ENCODE measurements at places on chromosomes 4 and X.

- no peak for DNase-seq
Measured at GRCh38 chrX:107272431-107272921, 66.1 kb downstream of the DNAAF6 start.

DNA sequence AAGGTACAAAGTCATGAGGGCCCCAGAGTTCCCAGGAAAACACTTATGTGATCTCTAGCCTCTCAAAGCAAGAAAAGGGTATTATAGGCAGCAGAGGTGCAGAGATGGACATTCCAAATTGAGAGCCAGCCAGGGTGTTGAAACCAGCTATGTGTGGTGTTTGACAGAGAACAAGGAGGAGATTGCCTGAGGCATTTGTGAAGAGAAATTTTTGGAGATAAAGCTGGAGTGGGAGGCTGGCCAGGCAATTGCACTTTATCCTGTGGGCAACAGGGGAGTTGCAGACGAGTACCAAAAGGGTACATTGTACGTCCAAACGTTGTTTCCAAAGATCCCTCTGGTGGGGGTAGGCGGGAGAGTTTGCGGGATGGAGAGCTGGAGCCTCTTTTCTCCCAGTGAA, 2.5 kb upstream of the GABRE start:
- DNase-seq: no peak

- no peak for DNase-seq
Measured at GRCh38 chr4:85399270-85399669, 75.7 kb upstream of the ARHGAP24 start.

- DNase-seq: no peak
Measured at GRCh38 chr4:174281901-174282300, 1.6 kb downstream of the FBXO8 start.

GRCh38 chr4:125760201-125760819, 445.6 kb downstream of the FAT4 start:
- DNase-seq: no peak

DNA sequence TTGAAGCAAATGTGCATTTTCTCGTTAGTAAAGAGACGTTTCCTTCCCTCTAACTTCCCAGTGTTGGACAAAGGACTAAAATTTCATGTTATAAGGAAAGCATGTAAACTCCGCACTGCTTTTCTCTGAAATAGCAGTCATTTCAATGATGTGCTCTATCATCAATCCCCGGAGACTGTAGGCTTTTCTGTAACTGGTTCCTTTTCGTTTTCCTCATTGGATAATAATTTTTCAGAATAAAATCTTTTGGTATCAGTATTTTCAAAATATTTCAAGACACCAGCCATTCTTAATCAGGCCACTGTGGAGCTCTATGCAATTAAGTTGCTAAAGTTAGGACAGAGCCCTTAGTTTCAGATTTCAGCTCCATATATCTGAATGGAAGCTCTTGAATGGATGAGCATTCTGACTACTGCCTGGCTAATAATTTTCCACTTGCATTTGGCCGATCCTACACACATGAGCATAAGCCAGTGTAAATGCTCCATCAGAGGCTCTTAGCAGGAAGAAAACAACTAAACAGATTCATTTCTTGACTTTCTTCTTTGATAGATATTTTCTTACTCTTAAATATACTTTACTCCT, 157.7 kb downstream of the CHIC2 start:
- no peak for DNase-seq

- DNase-seq: no peak
Measured at GRCh38 chr4:13248621-13249298, 235.4 kb downstream of the RAB28 start.

DNA sequence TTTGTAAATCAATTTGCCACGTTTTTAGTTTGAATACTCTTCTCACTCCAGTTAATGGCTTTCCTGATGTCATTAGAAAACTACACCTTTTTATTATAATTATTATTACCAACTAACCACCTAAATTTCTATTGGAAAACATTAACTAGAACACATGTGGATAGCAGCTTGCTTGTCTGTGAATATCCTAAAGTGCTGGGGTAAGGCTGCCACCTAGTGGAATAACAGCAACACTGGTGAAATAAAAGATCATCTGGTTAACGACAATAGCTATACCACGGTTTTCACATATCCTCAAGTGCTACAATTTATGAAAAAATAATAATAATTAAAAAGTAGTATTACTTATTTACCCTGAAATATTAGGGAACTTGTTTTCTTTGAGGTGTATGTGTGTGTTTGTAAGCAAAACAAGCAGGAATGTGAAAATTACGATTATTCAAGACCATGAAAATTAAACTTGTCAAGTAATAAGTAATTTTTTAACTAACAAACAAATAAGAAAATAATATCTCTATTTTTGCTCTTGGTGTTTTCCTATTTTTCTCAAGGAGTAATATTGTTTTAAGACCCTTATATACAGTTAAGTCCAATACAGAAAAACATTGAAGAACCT, 130.1 kb upstream of the TECRL start:
- no peak for DNase-seq

- DNase-seq: no peak
Measured at GRCh38 chrX:11953615-11954014, 184.7 kb upstream of the FRMPD4 start.

DNA sequence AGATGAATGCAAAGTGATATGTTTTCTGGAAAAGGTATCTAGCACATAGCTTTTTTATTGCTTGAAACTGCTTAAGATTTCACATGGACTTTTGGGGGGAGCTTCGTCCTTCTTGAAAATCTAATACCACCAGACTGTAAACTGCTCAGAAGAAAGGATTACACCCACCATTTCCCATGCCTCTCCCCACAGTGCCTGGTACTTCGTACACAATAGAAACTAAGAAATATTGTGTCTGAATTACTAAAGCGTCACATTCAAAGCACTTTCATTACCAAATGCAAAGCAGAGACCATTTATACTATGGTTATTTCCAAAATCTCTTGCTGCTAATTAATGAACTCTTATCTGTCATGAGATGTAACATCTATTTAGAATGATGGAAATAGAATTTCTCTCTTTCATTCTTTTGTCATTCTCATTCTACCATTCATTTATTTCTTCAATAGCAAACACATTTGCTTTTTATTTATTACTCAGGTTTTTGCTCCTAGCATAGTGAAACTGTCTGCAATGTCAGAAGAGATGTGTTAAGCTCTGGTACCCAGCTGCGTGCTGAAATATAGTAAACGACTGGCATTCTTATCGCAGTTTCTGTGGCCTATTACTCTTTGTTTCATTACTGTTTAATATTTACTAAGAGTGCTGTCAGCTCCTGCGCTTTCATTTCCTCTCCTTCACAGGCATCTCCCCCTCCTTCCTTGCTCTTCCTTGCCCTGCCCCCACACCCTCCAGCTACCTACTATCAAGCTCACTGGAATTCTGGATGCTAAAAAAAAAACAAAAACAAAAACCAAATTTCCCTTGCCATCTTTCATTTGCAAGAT, 51.4 kb upstream of the RAPGEF2 start:
- DNase-seq: no peak

- DNase-seq: no peak
Measured at GRCh38 chr4:43842594-43842993, 606.0 kb downstream of the KCTD8 start.

DNA sequence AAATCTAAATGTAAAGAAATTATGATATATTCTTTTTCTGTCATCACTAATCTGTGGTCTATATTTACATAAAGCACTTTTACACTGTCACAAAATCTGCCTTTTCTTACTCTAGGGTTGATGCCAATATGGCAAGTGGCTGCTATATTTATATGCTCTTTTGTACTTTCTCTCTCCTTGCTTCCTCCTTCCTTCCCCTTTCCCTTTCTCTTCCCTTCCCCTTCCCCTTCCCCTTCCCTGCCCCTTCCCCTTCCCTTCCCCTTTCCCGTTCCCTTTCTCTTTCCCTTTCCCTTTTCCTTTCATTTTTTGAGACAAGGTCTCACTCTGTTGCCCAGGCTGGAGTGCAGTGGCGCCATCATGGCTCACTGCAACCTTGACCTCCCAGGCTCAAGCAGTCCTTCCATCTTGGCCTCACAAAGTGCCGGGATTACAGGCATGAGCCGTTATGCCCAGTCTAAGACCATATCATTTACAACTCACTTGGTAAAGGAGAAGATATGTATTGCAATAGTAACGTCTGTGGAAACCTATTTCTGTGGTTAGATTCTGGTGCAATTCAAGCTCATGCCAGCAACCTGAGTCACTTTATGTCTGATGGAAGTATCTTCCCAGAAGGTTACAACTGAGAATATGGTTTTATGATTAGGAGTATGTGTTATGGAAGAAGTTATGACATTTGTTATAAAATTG, 13.9 kb upstream of the PLAC8 start:
- DNase-seq: no peak

DNA sequence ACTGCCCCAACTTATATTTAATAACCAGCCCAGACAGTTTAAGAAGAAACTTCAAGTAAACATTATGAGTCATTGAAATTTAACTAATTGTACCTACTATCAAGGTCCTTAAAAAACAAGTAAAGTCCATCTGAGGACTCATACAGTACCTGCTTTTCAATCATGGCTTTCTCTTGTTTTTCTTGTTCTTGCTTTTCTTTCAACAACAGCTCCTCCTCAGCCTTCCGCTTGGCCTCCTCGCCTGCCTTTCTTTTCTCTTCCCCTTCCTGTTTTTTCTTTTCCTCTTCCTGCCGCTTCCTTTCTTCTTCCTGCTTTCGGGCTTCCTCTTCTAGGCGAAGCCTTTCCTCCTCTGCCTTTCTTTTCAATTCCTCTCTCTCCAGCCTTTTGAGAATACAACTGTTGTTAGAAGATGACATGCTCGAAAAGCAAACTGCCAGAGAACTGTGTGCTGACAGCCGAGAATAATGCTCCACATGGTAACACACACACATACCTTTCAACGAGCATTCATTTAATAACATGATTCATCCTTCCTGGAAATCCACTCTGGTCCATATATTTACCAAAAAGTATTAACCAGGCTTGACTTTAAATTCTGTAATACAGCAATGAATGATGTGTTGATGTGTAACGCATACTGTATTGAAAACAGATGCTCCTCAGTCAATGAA, 25.2 kb upstream of the BCLAF3 start:
- DNase-seq: no peak

DNA sequence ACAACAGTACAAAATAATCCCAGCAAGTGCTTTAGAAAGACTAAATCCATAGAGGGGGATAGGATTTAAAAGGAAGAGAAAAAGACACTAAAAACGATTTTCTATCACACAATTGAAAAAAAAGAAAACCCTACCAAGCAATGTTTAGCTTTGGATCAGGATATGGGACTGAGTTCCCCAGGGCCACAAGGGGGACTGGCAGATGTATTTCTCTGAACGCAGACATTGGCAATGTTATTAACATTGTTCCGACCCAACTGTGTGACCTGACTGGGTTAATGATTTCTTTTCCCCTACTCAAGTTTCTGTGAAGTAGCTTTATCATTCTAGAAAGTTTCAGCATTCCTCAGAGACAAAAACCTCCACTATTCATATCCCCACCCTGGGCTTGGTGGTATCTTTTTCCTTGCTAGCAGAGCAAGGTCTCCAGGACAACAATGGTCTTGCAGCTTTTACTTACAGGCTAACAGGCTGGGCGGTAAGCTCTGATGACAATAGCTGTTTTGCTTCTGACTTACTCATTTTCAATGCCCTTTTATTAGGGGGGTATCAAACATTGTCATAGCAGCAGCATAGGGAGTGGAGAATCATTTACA, 25.8 kb downstream of the SLC7A11 start:
- no peak for DNase-seq

GRCh38 chrX:88146577-88146976, 600.4 kb upstream of the CPXCR1 start:
- DNase-seq: no peak

Measured in thoracic aorta (tissue), 2 donors.